Fibroblast of the aortic adventitia (primary cell): ENCODE measurements at places on chromosomes 6 and 20. TPM values are rescaled to one million over a fixed set of nuclear protein-coding genes. Genes with fewer than 3 reads are reported as not detected.

Gene CGA
- not detected in 2 replicates for total RNA-seq

Gene CAGE1
- 0.33 and 0.36 TPM in 2 replicates for total RNA-seq

Gene SALL4
- total RNA-seq, result 0.36 and 4.1 TPM in 2 replicates

Gene MCHR2
- total RNA-seq, result not detected in 2 replicates

Gene SIRPB1
- 0.90 TPM in 1 of 2 replicates, not detected in the other for total RNA-seq

Gene TBX18
- 16.1 and 27.1 TPM in 2 replicates for total RNA-seq

Gene FUCA2
- 72.5 and 74.4 TPM in 2 replicates for total RNA-seq

Gene SNAP91
- 0.36 TPM in 1 of 2 replicates, not detected in the other for total RNA-seq

Gene CST7
- not detected in 2 replicates for total RNA-seq

Gene PAX1
- not detected in 2 replicates for total RNA-seq

Gene RCAN2
- 8.0 and 14.9 TPM in 2 replicates for total RNA-seq

Gene LHFPL5
- total RNA-seq, result not detected in 2 replicates

Gene MAPK13
- total RNA-seq, result 2.3 and 15.6 TPM in 2 replicates

Gene SLC32A1
- not detected in 2 replicates for total RNA-seq

Gene PGC
- total RNA-seq, result not detected in 2 replicates

Gene C20orf204
- 1.6 and 2.1 TPM in 2 replicates for total RNA-seq

Gene SPDEF
- not detected in 2 replicates for total RNA-seq

Gene NKX2-4
- total RNA-seq, result not detected in 2 replicates

Gene LGSN
- not detected in 2 replicates for total RNA-seq

Gene TP53TG5
- total RNA-seq, result 0.09 TPM in 1 of 2 replicates, not detected in the other

Gene SERPINB6
- total RNA-seq, result 102 and 164 TPM in 2 replicates

Gene TFAP2B
- total RNA-seq, result under 0.01 TPM in 1 of 2 replicates, not detected in the other

Gene SENP6
- total RNA-seq, result 96.6 and 113 TPM in 2 replicates

Gene MKKS
- 2.9 and 16.8 TPM in 2 replicates for total RNA-seq

Gene STAU1
- 60.0 and 63.8 TPM in 2 replicates for total RNA-seq

Gene TCF15
- total RNA-seq, result not detected in 2 replicates

Gene MYCT1
- total RNA-seq, result 0.65 and 2.6 TPM in 2 replicates

Gene RSPH3
- total RNA-seq, result 5.2 and 6.4 TPM in 2 replicates

Gene NPBWR2
- total RNA-seq, result not detected in 2 replicates

Gene CRISP3
- total RNA-seq, result not detected in 2 replicates

Gene MICA
- 12.7 and 13.3 TPM in 2 replicates for total RNA-seq

Gene GRM1
- under 0.01 and 0.09 TPM in 2 replicates for total RNA-seq

Gene FAM83C
- total RNA-seq, result not detected in 2 replicates

Gene WFDC2
- total RNA-seq, result not detected in 2 replicates

Gene ZBP1
- total RNA-seq, result not detected in 2 replicates

Gene HSD17B8
- 2.6 and 4.2 TPM in 2 replicates for total RNA-seq
